Sigmoid colon (tissue), 7 donors: ENCODE measurements at places on chromosomes 1 and 21. TPM values are rescaled to one million over a fixed set of nuclear protein-coding genes. Genes with fewer than 3 reads are reported as not detected.

- no peak for DNase-seq
These were observed 45.7 kb upstream of the TSPAN2 start for GRCh38 chr1:115134850-115135480.

KRTAP13-2 gene
- polyA plus RNA-seq = 6.0 TPM

- no peak for DNase-seq
These were observed 18.3 kb downstream of the SPATA21 start for GRCh38 chr1:16418823-16419425.

DNA sequence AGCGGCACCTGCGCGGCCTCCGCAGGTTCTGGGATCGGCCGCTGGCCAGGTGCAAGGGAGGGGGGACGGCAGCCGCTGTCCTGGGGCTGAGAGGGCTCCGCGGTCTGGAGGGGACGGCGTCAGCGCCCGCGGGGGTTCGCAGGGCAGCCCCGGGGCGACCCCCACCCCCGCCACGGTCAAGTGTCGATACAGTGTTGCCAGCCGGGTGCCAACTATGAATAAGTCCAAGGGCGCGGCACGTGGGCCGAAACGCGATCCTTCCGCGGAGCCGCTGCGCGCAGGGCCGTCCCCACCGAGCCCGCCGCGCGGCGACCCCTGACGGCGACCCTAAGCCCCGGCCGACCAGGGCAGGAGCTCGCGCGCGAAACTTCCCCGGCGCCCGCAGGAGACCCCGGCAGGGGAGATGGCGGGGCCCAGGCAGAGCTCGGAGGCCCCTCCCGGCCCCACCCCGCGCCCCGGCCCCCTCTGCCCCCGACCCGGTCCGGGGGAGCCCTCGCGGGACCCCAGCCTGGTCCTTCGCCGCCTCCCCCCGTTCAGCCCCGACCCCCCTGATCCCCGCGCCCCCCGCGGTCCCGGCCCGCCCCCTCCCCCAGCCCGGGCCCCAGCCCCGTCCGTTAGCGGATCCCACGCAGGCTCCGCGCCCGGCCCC, 586 bp upstream of the AGPAT3 start:
- DNase-seq = peak; percentile 70

DNA sequence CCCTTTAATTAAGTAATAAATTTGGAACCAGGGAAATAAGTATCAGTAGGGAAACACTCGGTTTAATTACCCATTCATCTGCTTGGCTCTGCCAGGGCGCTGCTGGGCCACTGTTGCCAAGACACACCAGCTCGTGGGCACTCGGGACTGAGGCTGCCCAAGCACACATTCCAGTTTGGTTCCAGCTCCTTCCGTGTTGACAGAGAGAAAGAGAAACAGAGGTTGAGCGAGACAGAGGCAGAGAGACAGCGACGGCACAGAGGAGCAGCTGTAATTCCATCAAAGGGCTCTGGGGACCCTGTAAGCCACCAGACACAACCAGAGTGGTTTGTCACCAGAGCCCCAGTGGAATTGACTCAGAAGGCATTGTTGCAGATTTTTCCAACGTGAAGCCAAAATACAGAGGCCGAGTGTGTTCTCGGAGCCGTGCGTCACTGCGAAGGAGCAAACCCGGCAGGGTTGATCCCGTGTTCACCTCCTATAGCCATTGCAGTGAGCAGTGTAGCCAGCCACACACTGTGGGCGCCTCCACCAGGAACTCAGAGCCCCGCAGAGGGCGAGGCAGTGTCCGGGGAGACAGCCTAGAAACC, 33.5 kb downstream of the SYF2 start:
- DNase-seq = no peak

DNA sequence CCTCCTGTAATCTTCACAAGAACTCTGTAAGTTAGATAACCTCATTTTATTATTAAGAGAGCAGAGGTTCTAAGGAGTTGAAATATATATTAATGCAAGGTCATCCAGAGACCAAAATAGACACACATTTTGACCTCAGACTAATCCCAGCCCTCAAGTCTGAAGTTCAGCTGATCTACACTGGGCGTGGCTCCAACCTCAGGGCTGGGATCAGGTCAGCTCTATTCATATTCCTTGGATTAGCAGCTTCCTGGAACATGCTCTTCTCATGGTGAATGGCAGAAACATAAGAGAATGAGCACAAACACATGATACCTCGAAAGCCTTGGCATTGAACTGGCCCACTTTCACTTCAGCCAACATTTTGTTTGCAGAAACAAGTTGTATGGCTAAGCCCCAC, 200.8 kb upstream of the ST6GALNAC5 start:
- DNase-seq = no peak

- no peak for DNase-seq
These were observed 30.3 kb upstream of the CEP350 start for GRCh38 chr1:179924268-179924667.

- no peak for DNase-seq
These were observed 20.0 kb upstream of the RD3 start for GRCh38 chr1:211511947-211512346.

GRCh38 chr1:152479792-152480595, 30.6 kb upstream of the LCE5A start:
- no peak for DNase-seq

GRCh38 chr1:234214129-234214910, 158.9 kb upstream of the COA6 start:
- peak; percentile 74 for DNase-seq

RAB7B gene
- polyA plus RNA-seq = 1.2 TPM

KRTAP7-1 gene
- polyA plus RNA-seq = not detected

DNA sequence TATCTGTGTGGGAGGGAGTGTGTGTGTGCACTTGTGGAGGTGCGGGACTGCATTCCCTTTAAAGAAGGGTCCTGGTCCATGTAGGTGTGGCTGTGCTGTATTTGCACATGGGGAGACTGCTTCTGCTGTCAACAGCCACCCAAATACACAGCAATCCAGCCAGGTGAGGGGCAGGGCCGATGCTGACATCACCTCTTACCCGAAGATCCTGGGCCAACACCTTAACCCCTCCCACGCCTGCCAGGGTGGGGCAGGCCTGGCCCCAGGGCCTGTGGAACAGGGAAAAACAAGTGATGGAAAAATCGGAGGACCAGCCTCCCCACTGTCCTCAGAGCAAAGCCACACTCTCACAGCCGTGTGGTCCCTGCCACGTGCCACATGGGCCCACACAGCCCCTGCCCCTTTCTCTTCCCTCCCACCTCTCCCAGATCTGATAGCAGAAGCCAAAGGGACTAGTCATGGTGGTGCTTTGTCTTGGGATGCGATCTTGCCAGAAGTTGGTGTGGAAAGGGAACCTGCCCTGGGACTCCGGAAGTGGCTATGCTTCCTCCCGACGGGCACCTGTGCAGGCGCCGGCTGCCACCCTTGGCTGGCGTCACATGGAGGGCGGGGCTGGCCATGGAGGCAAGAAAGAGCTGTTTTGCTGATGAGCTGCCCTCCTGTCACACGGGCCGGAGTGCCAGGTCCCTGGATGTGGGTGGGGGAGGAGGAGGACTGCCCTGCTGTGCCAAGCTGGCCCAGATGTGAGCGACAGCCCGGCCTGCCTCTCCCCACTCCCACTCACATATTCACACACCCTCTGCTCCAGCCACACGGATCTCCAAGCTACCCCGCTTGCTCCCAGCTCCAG, 7.8 kb upstream of the CASZ1 start:
- no peak for DNase-seq

- no peak for DNase-seq
These were observed 13.8 kb downstream of the DMBX1 start for GRCh38 chr1:46503421-46503820.

RGS1 gene
- polyA plus RNA-seq = 34.8 TPM

SAMSN1 gene
- 11.8 TPM for polyA plus RNA-seq
